ENCODE measurements at places on chromosomes 12 and 14.

DNA sequence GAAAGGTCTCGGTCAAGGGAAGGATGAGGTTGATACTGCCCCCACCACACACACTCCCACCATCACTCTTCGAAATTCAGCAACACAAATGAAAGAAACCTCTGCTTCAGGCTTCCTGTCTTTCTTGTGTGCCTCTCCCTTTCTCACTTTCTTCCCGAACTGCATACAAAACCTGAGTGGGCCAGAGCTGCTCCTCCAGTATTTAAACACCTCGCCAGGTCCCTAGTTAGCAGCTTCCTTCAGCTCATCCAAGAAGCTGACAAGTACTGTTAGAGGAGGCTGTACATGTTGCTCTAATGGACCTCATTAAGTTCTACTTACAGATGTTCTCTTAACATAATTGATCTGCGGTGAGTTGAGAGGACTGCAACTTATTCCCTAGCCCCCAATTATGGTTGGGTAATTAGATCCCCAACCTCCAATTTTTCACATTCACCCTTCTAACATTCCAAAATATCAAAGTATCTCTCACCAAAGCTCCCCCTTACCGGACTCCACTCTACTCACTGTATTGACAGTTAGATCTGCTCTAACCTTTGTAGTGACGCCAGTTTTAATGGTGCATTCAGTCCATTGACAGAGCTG lies 4.1 kb upstream of the LMO3 start:
- DNase-seq = no peak

DNA sequence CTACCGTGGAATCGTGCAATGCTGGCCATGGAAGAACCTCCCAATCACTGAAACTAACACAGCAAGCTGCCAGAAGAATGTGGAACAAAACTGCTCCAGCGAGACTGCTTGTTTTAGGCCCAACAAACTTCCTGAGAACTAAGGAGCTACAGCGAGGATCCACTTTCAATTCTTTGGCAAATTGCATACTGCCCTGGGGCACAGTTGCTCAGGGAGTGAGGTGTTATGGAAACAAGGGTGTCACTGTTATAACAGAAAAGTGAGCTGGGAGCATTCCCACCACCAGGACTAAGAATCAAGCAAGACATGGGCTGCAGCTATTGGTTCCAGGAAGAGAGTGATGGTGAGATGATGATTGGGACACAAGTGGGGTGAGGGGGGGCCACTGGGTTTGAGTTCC lies 1606.1 kb upstream of the FLRT2 start:
- no peak for DNase-seq

GRCh38 chr12:71237128-71237527 lies 79.3 kb upstream of the TSPAN8 start:
- no peak for DNase-seq

GRCh38 chr14:49619730-49620129 lies 696 bp downstream of the RPL36AL start:
- DNase-seq = no peak

DNA sequence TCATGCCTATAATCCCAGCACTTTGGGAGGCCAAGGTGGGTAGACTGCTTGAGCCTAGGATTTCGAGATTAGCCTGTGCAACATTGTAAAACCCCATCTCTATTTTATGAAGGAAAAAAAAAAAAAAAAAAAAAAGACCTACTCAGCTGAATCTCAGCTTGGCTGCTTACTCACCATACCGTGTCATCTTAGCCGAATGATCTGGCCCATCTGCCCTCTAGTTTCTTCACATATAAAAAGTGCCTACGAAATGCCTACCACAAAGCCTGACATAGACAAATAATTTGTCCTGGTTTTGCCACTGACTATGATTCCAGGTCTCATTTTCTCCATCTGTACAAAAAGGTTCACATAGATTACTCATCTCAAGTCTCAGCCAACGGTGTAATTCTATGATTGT lies 10.1 kb downstream of the DIABLO start:
- no peak for DNase-seq

DNA sequence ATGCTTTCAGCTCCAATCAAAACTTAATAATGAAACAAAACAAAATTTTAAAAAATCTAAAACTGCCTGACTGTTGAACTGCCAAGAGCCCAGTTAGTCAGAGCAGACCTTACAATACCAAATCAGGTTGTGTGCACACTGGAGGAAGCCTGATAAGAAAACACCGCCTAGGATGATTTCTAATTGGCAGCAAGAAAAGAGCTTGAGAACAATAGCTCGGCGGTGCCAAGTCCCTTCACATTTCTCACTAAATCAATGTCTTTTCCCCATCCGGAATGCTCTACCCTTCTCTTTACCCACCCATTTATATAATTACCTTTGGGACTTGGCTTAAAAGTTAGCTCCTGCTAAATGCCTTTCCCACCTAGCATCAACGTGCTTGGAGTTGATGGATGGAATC lies 256.7 kb downstream of the C12orf75 start:
- DNase-seq = no peak

DNA sequence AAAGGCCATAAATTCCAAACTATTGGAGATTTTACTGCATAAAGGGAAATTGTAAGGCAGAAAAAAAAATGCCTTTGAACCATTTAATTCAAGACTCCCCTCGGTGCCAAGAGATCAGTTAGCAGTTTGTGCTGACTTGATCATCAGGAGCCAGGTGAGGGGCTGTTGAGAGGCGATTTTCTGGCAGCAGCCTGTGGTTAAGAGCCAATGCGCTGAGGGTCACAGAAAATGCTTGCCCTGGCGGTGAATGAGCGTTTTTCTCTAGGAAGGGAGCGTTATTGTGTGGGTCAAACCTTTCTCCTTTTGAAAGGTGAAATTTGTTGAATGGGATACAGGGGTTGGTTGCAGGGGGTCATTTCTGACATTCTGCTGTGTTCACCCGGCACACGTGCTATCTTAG lies 4.7 kb downstream of the SRRM4 start:
- no peak for DNase-seq

- DNase-seq = no peak
Measured at GRCh38 chr12:22808860-22809259, 183.9 kb downstream of the ETNK1 start.

GRCh38 chr12:122022393-122023338 lies 982 bp downstream of the BCL7A start:
- no peak for DNase-seq

- no peak for DNase-seq
Measured at GRCh38 chr12:126789963-126790362, 1477.0 kb upstream of the TMEM132C start.

DNA sequence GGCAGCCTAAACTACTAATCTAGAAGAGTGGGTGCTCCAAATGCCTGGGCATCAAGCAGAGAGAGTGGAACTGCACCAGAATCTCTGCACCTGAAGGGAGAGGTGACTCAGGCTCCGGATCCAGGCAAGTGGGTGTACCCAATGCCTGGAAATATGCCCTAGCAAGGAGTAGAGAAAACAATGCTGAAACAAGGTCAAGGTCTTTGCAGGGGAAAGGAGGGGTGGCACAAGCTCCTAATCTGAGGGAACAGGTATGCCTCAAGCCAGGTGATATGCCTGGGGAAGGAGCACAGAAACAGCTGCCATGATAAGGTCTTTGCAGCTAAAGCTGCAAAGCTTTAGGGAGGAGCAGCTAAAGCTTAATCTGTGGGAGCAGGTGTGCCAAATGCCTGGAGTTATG lies 136.0 kb upstream of the KITLG start:
- no peak for DNase-seq

DNA sequence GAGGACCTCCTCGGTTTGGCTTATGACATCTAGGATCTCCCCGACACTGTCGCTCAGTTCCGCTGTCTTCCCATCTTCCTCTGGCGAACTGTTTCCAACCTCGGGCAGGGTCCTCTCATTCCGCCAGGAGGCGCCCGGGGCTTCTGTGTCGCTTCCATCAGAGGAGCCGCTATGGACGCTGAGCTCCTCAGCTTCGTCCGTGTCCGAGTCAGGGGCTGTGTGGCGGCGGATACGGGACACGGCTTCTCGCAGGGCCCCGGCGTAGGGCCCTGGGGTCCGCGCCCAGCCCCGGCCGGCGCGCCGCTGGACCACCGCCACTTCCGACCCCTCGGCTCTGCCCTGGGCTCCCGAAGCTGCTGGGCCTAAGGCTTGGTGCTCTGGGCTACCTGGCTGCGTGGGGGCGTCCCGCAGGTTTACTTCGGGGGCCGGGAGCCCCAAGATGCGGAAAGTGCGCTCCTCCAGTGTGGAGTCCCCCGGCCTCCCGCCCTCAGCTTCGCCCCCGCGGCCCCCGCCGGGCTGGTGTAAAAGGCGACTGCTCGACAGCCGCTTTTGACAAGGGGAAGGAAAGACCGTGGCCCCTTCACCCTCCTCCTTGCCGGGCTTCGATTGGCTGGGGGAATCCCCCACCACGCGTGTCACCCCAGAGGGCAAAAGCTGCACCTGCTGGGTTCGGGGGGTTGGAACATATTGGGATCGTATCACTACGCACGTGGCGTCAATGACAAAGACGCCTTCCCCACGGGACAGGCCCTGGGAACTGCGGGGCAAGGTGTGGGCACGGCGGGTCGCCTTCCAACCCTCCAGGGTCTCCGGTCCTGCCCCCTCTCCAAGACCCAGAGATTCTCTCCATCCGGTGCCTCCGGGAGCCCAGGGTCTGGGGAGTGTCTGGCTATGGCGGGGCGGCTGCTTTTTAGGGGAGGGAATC lies 2.1 kb downstream of the DDN start:
- peak; percentile 47 for DNase-seq

DNA sequence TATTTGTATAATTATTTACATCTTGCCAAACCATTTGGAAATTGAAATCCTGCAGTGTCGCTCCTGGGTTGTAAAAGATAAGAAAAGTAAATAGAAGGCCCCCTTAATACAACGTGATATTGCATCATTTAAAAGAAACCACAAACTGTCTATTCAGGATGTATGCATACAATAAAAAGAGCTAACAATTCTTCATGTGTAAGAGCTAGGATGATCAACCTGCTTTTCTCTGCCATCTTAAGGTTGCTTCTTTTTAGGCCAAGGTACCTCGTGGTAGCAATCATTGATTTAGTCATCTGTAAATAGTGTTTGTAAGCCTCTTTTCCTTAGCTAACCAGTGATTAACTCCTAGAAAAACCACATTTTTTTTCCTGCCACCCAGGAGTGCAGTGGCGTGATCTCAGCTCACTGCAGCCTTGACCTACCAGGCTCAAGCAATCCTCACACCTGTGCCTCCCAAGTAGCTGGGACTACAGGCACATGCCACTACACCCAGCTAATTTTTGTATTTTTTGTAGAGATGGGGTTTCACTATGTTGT lies 3.3 kb upstream of the USP44 start:
- no peak for DNase-seq

DNA sequence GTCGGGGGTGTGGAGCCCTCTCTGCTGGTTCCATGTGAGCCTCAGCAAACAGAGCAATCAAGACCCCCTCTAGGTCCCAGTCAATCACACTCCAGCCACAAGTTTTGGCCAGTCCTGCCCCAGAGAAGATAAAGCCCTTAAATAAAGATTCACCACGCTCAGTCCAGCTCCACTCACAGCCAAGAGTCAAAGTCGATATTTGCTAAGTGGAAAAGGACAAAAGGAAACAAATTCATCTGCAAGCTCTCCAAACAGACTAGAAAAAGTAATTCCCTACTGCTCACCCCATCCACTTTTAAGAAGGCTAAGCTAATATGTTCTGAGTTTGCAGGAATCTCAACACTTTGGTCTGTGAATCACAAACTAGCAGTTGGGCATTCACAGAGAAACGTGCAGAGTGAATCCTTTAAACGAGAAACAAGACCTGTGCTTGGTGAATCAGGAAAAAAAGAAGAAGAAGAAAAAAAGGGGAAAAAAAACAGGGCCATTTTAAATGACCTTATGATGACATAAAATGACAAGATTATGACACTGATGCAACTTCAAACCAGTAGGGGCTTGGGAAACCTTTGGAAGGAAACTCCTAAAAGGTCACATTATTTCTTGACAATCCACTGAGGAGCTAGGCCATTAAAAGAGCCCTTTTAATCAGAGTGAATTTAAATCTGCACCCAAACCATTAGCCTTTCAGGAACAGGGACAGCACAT lies 41.8 kb upstream of the FOXN3 start:
- no peak for DNase-seq

DNA sequence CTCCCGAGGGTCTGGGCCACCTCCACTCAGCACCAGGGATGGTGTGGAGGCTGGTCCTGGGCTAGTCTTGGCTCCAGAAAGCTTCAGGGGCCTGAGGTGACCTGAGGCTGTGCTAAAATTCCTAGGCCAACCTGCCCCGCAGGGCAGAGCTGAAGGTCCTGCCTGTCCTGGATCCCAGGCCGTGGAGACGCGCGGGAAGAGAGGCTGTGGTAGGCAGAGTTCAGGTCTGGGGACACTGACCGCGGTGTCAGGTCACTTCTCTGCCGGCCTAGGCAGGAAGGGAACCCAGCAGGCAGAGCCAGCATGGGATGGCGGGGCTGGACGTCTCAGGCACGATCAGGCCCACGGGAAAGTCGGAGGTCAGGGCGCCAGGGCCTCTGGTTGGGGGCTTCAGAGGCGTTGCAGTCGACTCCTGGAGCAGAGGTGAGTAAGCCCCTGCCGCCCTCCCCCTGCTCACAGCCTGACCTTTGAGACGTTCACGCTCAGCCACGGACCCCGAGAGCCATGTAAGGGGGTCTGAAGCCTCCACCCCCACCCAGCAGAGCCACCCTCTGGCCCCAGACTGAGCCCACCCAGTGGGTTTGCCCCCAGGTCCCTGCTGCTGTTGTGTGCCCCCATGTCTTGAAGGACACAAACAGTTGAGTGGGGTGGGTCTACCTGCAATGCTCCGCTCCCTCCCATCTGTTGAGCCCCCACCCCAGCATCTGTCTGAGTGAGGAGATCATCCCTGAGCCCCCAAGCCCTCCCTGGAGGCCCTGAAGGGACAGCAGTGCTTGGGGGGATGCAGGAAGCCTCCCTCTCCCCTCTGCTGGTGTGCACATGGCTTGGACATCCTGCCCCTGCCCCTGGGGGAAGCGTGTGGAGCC lies 142.7 kb downstream of the KIF26A start:
- DNase-seq = no peak

- no peak for DNase-seq
Measured at GRCh38 chr12:56477521-56478225, 9.3 kb downstream of the SPRYD4 start.

- DNase-seq = no peak
Measured at GRCh38 chr12:131860472-131861260, 32.5 kb downstream of the MMP17 start.

- DNase-seq = no peak
Measured at GRCh38 chr12:71218616-71219015, 60.8 kb upstream of the TSPAN8 start.

GRCh38 chr12:75820848-75821578 lies 210.6 kb downstream of the PHLDA1 start:
- no peak for DNase-seq

All from NCI-H187 (cell line).